ENCODE measurements at places on chromosomes 1 and 21.

DNA sequence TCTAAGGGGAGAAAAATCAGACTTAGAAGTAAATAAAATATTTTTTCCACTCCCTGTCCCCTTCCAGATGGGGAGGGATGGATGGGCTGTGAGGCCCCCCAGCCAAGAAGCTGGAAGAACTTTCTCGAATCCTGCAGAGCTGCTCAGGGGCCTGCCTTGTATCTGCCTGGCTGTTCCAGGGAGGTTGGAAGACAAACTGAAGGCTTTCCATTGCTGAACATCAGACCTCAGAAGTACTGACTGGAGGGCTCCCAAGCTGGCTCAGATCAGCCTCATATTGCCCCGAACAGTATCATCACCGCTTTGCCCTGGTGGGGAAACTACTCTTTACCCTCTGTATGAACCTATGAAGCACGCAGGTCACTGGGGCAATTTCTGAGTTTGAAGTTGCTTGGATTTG, 12.4 kb upstream of the F3 start:
- DNase-seq, result no peak

- no peak for DNase-seq
Observed at GRCh38 chr1:76477156-76477555, 390.1 kb upstream of the ST6GALNAC5 start.

DNA sequence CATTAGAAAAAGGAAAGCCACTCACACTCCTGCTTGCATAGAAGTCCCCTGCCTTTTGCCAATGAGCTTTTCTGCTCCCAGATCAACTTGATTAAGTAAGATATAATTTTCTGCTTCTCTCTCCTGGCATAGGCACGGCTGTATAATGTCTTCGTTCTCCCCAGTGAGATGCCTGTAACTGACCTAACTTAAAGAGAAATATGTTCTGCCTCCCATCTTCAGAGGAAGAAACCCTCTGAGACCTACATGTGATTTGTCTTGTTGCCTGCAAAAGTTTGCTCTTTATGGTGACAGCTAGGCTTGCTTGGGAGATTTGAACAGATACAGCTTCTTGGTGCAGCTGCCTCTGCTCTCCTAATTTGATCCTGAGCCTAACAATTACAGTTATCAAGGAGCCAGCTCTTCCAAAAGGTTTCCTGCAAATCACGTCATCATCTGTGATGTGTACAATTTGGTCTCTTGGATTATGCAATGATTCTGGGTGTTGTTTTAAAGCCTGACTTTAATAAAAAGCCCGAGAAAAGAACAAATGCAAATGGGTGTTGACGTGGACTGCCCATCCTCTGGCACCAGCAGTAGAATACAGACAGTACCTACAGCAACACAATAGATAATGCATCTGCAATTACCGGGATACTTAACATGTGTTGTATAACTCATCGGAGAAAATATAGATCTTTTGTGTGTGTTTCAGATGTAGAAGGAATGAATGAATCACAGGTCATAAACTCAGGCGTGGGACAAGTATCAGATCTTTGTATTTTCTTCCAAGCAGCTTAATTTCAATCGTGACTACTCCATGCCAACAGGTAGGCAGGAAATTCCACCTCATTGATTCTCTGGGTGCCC, 76.2 kb upstream of the KAZN start:
- no peak for DNase-seq

DNA sequence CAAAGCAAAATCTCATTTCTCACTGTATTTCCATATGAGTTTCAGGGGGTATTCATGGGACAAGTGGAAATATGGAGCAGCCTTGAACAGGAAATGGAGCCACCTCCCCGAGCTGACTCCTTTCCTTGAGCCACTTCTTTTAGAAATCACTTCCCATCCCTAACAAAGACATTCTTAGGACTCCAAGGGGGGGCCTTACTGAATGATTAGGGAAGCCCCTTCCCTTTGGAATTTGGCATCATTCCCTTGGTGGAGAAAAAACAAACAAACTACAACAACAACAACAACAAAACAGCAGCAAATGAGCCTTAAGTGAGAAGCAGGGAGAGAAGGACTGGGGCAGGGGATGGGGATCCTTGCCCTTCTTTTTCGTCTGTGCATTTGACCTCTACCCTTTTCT, 278.3 kb downstream of the ZNF648 start:
- DNase-seq, result no peak

- DNase-seq, result no peak
Observed at GRCh38 chr1:160623862-160624261, 23.0 kb downstream of the SLAMF1 start.

DNA sequence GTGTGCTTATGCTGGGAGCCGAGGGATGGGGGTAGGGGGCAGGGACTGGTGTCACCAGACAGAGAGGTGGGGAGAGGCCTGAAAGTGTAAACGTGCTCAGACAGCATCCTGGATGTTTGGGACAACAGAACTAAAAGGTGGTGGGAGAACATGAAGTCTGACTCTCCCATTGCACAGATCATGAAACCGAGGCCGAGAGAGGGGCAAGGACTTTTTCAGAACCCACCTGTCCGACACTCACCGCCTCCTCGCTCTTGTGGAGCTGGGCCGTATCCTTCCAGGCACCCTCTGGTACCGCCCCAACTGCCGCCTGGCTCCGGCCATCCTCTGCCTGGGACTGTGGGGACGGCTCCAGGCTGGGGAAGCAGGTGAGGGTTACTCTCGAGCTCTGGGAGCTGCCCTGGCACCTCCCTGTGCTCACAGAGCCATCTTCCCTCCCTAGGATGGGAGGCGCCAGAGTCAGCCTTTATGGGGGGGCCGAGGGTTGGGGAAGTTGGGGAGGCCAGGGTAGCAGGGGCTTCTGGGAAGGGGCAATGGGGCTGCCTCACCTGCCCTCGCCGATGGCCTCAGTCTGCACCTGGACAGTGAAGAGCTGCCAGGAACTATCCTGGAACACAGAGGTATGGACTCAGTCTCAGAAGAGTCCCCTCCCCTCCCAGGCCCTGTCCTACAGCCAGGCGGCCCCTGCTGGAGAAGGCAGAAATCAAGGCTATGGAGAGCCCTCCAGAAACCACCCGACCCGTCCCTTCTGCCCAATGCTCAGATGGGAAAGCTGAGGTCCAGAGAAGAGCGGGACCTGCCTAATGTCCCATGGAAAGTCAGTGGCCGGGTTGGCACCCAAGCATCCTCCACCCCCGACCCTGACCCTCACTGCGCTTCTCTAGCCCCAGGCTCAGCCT, 7.0 kb downstream of the ATP13A2 start:
- no peak for DNase-seq

- DNase-seq, result no peak
Observed at GRCh38 chr1:36133484-36133883, 8.5 kb upstream of the COL8A2 start.

- no peak for DNase-seq
Observed at GRCh38 chr1:15364740-15365139, 44.9 kb upstream of the EFHD2 start.

DNA sequence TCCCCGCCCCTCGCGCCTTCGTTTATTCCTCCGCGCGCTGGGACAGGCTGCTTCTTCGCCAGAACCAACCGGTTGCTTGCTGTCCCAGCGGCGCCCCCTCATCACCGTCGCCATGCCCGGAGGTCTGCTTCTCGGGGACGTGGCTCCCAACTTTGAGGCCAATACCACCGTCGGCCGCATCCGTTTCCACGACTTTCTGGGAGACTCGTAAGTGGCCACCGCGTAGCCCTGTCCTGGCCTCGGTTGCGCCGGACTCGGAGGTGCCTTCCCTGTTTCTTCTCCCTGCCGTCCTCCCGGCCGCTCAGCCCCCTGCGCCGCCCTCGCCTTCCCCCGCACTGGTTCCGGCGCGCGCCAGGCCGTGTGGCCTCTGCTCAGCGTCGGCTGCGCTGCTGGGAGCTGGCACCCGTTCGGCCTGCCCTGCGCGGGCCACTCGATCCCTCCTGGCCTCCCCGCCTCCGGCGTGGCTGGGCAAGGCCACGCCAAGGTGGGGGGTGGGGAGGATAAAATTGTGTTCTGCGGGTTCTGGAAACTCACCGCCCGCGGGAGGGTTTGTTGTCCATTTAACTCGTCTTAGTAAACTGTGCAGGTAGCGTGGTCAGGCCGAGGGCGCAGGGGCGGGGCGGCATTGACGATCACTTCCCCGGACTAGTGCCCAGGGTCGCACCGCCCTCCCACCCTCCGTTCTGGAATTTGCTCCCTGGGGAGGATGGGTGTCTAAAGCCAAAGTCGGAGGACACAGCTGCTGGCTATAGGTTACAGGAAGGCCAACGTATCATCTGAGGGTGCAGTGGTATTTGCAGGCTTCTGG, at the start of gene PRDX6:
TSS of gene PRDX6 (plus strand) at position 50 of the 808 bp plus-strand sequence. CDS start at position 113, 63 bp downstream.
- peak; percentile 75 for DNase-seq

DNA sequence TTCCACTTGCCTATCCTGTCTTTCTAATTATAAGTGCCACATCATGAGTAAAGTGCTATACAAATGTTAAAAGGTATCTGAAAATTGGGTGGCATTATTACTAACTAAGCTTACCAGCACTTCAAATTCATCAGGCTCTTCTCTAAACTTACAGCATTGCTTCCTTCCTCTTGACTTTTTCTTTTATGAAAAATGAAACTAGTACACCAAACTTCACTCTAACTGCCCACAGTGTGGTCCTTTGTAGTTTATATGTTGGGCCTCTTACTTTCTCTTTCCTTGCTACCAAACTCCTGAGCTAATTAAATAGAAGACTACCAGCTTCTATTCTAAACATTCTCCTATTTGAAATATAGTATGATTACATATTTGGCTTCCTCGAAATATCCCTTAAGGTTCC, 81.8 kb downstream of the NOTCH2 start:
- DNase-seq, result no peak

- DNase-seq, result no peak
Observed at GRCh38 chr1:80933346-80933745, 867.4 kb upstream of the ADGRL2 start.

DNA sequence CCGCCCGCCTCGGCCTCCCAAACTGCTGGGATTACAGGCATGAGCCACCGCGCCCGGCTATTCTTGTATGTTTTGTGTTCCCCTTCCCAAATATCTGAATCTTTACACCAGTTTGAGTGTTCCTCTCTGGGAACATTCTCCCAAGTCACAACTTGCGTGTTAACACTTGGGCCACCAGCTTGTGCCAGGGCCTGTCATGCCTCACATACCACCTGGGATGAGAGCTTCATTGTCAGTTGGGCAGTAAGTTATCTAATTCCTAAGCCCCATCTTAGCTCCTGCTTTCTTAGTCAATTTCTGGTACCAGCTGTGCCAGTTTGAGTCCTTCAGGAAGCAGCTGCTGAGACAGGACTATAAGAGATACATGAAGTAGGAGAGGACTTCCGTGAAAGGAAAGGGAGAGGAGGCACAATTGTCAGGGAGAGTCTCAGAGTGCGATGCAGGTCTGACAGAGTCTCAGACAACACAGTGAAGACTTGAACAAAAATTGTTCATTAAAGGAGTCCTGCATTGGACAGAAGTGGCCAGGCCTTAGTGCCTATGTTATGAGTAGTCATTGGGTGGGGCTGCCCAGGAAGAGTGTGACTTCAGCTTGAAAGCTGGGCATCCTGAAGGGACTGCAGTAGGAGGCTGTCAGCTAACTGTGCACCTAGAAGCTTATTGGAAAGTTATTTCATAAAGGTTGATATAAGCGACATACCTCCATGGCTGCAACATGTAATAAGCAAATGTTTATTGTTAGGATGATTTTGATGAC, 17.3 kb downstream of the ZFYVE9 start:
- DNase-seq, result no peak

DNA sequence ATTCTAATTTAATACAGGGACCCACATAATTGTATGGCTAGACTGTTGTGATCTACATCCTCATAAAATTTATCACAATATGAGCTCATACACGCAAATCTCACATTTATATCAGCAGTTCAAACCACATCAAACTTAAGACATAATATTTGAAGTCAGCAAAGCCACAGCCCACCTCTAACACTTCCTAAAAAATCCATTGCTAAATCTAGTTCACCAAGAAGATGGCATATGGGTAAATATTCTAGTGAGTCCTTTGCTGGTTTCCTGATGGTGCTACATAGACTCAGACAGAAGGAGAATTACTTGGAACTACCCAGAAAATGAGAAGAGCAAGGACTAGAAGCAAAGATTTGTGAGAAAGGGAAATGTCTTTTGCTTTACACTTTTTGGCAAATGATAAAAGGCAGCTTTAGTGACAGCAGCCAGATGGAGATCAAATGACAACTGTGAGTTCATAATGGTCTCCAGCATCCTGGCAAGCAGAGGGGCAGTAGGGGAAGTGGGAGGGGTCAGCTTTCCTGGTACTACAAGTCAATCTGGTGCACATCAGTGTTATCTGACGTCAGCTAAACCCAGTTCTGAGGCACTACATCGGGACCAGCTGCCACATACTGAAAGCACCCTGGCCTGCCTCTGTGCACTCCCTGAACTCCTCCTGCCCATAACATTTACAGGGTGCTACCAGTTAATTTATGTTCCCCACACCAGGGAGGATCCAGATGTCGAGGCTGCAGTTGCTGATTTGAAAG, 10.6 kb upstream of the GADD45A start:
- DNase-seq, result peak; percentile 36

All from activated T-helper 2 cell treated with anti-CD3 and anti-CD28 coated beads, Interferon-gamma antibody, Interleukin-2, Interleukin-4, amounts not matched to agents 10 μg/mL and 5 μg/mL and 100 μg/mL, durations not matched to agents 14 hours and 24 hours and 36 hours (primary cell).